ENCODE measurements at places on chromosomes 1 and 21.
A peak's percentile ranks its signal among the peaks of the same experiment; 100 is the strongest.

- DNase-seq, result no peak
Observed at GRCh38 chr1:189158155-189158554, 1319.5 kb downstream of the BRINP3 start.

DNA sequence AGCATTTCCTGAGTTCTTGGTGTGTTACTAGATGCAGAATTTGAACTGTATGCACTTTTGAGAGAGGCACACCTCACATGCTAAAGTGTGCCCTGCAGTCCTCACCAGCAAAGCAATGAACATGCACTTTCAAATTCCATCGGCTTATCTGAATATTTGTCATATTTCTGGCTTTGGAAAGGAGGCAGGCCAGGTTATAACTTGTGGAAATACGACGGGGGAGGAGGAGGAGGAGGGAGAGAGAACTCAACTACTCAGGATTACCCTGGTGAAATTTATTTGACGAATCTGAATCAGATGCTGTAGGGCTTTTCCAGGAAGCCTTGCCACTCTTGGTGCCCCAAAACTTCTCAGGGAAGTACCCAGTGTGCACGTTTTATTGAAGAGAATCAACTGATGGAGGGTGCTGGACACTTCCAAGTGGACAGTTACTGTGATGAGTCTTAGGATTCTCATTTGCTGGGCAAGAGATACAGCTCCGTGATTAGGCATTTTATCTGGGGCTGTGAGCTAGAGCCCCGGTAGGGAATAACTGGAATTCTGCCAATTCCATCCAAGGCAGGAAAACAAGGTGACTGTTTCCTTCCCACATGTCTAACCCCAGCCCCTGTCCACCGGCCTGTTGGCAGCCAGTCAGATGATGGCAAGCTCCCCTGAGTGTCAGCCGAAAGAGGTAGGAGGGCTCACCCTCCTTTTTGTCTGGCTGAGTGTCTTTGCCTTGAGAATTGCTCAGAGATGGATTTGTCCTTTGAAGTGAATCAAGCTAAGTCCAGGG lies 3.8 kb downstream of the PDPN start:
- DNase-seq, result no peak

DNA sequence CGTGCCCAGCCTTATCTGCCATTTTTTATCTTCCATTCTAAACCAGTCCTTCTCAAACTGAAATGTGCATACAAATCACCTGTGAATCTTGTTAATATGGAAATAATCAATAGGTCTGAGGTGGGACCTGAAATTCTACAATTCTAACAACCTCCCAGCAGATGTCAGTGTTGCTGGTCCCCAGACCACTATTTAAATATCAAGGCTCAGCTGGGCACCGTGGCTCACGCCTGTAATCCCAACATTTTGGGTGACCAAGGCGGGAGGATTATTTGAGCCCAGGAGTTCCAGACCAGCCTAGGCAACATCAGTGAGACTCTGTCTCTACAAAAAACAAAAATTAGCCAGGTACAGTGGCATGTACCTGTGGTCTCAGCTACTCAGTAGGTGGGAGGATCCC lies 4.1 kb downstream of the UQCRHL start:
- peak; percentile 20 for DNase-seq

DNA sequence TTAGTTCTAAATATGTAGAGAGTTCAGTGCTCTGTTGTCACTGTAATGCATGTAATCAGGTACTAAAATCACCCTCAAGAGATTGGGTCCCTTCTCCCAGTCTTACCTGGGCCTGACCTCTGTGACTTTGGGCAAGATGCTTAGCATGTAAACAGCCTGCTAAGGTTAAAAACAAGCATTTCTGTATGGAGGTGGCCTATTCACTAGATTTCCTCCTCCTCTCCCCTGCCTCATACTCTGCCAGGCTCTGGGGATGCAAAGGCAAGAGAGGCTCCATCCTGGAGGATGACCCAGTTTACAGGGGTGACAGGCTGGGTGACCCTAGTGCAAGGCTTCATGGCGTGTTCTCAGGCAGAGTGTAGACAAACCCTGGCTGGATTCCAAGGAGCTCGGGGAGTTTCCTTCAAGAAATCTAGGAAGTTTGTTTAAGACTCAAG lies 28.8 kb downstream of the VANGL2 start:
- DNase-seq, result no peak

- no peak for DNase-seq
Observed at GRCh38 chr1:95041491-95042165, 31.1 kb downstream of the ALG14 start.

- DNase-seq, result no peak
Observed at GRCh38 chr1:54474310-54475251, 68.4 kb upstream of the SSBP3 start.

GRCh38 chr1:211680752-211681327 lies 5.4 kb upstream of the NEK2 start:
- DNase-seq, result peak; percentile 79

GRCh38 chr1:3541936-3542335 lies 69.4 kb downstream of the MEGF6 start:
- no peak for DNase-seq

GRCh38 chr1:39084191-39084590 lies 58.0 kb downstream of the NDUFS5 start:
- DNase-seq, result no peak

DNA sequence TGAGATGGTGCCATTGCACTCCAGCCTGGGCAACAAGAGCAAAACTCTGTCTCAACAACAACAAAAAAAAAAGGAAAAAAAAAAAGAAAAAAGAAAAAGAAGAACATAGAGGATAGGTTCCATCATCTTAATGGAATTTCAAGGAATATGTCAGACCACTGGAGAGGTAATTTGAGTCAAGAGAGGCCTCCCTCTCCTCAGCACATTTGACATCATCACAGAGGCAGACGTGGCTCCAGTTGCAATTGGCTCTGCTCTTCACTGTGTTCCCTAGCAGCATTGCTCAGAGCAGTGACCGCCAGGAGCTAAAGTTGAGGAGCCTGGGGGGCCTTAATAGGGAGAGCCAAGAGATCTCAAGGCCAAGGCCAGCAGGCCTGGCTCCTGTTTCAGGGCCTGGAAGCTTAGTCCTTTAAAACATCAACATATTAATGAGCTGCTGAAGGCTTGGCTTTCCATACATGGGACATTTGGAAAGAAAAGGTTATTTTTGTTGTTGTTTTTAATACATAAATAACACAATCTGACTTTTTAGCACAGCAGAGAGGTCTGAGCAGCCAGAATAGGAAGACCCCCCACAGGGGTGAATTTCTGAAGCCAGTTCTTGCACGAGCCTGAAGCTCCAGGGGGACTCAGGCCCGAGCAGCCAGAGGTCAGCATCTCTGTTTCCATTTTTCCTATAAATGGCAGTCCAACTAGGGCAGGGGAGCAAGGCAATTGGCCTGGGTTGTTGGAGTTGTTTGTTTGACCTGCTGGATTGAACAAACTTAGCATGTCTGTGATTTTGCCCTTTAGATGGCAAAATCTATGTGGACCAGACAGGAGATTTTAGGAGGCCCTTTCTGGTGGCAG lies 118.3 kb upstream of the FGGY start:
- no peak for DNase-seq

- no peak for DNase-seq
Observed at GRCh38 chr1:175984813-175985212, 222.3 kb downstream of the COP1 start.

- no peak for DNase-seq
Observed at GRCh38 chr1:153488731-153489130, 28.3 kb upstream of the S100A7 start.

DNA sequence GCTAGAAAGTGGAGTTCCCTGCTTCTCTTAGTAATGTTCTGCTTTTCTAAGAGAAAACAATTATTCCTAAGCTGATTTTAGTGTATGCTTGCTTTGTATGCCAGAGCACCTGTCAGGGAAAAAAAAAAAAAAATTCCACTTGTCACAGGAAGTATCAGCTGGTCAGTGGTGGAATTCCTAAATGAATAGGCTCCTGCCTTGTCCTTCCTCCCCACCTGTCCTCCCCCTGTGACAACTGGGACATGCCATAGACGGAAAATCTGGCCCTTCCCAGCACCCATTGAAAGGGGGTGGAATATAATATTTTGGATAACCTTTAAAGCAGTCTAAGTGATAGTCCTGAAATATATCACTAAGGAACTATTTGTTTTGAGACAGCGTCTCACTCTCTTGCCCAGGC lies 10.8 kb downstream of the FNDC5 start:
- DNase-seq, result no peak

GRCh38 chr1:168178227-168178637 lies 530 bp upstream of the TIPRL start:
- no peak for DNase-seq

- peak; percentile 72 for DNase-seq
Observed at GRCh38 chr1:156608036-156608674, 6.9 kb upstream of the GPATCH4 start.

DNA sequence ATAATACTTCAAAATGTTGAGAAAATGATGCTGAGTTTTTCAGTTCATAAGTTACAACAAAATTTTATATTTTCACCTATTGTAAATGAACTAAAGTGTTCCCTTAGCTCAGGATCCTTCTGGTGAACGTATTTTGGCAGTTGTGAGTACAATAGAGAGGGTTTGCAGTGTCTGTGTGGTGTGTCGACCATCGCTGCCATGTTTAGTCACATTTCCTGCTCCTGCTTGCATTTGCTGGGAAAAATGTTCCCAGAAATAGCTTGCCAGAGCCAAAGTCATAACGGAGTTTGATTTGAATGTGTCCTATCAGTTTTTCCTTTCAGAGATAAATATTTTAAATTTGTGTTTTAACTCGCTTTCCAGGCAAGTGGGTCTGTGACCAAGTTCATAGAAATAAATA lies 117.1 kb upstream of the COL6A1 start:
- DNase-seq, result no peak

DNA sequence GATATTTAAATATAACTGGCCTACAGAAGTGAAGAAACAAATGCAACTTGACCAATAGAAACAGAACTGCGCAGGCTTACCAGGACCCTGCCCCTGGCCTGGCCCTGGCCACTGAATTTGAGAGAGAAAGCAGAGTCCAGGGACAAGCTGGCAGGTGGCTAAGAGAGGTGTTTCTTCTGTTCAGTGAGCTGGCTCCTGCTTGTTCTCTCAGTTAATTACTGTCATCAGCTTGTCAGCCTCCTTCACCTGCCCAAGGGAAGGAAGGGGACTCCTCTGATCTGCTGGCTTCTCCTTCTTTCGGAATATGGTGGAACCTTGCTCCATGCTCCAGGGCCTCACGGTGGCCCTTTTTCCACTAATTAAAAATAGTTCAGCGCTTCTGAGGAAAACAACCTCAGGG lies 388.4 kb downstream of the DISC1 start:
- DNase-seq, result no peak

- no peak for DNase-seq
Observed at GRCh38 chr1:47201179-47201578, 11.3 kb upstream of the PDZK1IP1 start.

DNA sequence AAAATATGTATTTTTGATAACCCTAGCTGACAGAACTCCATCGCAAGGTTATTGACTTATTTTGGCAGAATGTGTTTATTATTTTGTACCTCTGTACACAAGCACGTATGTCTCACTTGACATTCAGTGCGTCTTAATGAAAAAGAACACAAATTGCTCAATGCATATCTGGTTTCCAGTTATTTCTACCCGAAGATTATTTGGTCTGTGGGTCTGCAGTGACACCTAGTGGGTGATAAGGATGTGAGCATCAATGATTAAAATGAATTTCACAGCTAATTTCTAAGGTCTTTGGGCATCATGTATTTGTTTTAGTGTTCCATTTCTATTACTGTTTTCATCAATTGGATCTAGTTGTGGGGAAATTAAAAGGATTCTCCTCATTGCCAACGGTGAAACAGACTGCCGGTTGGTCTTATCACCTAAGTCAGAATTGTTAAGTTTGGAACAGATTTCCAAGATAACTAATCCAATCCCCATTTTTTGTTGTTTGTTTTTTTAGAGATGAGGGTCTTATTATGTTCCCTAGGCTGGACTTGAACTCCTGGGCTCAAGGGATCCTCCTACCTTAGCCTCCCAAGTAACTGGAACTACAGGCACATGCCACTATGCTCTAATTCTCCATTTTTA lies 13.9 kb downstream of the DDX20 start:
- peak; percentile 59 for DNase-seq

DNA sequence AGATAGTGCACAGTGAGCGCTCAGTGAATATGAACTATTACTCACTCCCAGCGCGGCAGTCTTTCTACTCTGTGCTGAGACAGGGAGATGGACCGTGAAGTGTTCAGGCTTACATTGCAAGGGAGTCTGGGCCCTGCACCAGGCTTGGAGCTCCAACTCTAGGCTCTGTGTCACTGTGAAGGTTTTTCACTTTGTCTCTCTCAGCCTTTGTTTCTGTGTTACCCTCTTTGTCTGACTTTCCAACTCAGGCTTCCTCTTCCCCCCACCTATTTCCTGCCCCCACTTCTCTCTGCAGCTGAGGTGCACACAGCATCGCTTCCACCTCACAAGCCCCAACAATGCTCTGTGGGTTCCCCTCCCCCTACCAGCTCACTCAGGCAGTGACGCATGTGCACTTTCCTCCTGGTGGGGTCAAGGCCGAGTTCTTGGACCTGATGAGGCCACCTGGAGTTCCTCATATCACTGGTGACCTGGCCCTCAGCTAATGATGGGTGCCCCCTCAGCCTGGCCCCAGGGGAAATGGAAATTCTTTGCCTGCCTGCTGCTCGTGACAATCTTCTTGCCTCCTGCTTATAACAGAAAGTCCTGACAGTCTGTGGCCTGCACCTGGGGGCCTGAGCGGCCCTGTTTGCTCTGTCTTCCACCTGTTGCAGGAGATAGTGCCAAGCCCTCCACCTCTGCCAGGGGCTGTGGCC lies 1.1 kb upstream of the LCK start:
- peak; percentile 82 for DNase-seq

- DNase-seq, result no peak
Observed at GRCh38 chr1:74478979-74479378, 33.4 kb downstream of the LRRC53 start.

DNA sequence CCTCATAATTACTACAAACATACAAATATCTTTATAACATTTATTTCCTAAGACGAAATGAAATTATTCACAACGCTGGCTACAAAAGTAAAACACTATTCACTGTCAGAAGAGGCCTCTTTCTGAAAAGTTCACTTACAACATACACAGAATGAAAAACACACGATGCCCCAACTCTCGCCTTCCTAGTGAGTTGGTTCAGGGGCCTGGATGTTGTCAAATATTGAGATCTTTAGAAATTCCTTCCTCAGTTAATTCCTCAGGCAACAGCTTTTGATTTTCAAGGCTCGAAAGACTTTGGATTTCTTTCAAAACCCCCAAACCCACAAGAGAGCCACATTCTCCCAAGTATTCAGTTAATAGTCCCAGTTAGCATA lies 14.2 kb upstream of the KCNE1 start:
- DNase-seq, result no peak

- DNase-seq, result no peak
Observed at GRCh38 chr1:116066868-116067565, 44.2 kb upstream of the MAB21L3 start.

DNA sequence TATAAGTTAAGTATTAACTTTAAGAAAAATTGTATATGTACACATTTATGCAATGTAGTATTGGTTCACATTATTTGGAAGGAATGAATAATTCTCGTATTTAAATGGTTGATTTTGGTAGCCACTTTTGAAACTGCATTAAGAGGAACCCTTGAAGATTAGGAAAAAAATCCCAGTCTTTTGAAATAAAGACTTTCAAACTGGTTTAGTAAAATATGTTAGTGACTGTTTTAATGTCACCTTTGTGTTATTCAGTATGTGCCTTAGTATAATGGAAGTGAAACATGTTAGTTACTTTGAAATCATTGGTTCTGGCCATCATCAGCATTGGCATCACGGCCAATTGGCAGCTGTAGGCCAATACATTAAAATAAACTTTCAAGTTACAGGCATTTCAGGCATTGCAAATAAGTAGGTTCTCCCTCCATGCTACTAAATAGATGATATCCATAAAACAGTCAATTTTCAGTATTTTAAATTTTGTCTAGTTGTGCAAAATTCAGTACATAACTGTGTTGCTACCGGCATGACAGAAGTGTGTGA lies 4.4 kb downstream of the MIER1 start:
- DNase-seq, result no peak

- no peak for DNase-seq
Observed at GRCh38 chr1:232463225-232463624, 166.7 kb downstream of the SIPA1L2 start.
